Adrenal gland (tissue), 19 donors: ENCODE measurements at places on chromosomes 5 and 9. TPM values are rescaled to one million over a fixed set of nuclear protein-coding genes. Genes with fewer than 3 reads are reported as not detected.

CCL27 gene
- not detected for total RNA-seq

DMGDH gene
- total RNA-seq = 5.8 TPM

GABRB2 gene
- total RNA-seq = 18.1 TPM

DNA sequence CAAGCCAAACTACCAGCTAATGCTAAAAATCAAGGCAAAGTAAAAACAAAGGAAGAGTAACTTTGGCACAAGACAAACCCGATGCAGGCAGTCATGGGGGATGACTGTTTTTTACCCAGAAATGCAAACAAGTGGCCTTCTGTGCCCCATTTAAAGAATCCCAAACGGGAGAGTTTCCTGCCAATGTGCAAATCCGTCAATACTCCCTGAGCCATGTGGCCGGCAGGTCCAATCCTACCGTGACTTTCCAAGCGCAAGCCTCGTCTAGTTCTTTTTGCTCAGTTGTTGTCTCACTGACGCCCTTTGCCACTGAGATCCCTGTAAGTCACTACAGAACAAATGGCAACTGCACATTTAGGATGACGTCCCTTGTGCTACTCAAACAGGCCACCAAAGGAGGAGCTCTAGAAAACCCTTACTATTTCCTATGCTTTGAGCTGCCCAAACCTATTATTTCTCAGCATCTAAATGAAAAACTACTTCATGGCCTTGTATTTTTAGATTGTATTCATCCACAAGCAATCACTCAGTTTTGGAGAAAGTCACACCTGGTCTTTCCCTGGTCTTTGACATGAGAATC is 43.4 kb downstream of the OTULIN start:
- H3K36me3 ChIP-seq = peaks cover 35% of the 10 kb centered on the region
- peaks cover 12% of the 10 kb centered on the region for H3K4me1 ChIP-seq
- H3K27ac ChIP-seq = no peak overlapping the region
- no peak overlapping the region for H3K4me3 ChIP-seq

DNA sequence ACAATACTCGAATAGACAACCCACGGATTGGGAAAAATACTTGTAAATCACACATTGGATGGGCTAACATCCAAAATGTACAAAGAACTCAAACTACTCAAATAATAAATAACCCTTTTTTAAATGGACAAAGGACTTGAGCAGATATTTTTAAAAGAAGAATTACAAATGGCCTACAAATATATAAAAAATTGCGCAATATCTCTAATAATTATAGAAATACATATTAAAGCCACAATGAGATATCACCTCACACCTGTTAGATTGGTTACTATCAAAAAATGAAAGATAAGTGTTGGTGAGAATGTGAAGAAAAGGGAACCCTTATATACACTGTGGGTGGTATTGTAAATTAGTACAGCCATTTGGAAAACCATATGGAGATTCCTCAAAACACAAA is 40.8 kb upstream of the ADAMTS19 start:
- no peaks in the 10 kb centered on the region for H3K36me3 ChIP-seq
- no peaks in the 10 kb centered on the region for H3K27me3 ChIP-seq
- no peak for DNase-seq
- no peaks in the 10 kb centered on the region for H3K4me1 ChIP-seq

DNA sequence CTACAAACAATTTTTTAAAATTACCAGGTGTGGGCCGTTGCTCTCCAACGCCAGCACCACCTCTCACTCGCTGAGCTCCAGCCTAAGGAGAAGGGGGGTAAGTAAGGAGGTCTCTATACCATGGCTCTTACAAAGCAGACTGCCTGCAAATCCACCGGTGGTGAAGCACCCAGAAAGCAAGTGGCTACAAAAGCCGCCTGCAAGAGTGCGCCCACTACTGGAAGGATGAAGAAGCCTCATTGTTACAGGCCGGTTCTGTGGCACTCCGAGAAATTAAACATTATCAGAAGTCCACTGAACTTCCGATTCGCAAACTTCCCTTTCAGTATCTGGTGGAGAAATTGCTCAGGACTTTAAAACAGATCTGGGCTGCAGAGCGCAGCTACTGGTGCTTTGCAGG is 46.0 kb downstream of the CDO1 start:
- H3K27ac ChIP-seq = no peak overlapping the region
- DNase-seq = no peak
- H3K4me1 ChIP-seq = no peaks in the 10 kb centered on the region
- H3K27me3 ChIP-seq = no peaks in the 10 kb centered on the region
- no peak overlapping the region for H3K4me3 ChIP-seq

- H3K4me3 ChIP-seq = no peak overlapping the region
- H3K27me3 ChIP-seq = no peaks in the 10 kb centered on the region
- peaks cover 4% of the 10 kb centered on the region for H3K4me1 ChIP-seq
- H3K27ac ChIP-seq = no peak overlapping the region
- H3K36me3 ChIP-seq = no peaks in the 10 kb centered on the region
- no peak for DNase-seq
Measured at GRCh38 chr5:15525703-15526275, 25.8 kb downstream of the FBXL7 start.

GRCh38 chr9:15144622-15145061 is 162.4 kb downstream of the TTC39B start:
- H3K36me3 ChIP-seq = no peaks in the 10 kb centered on the region
- no peak overlapping the region for H3K4me3 ChIP-seq
- no peaks in the 10 kb centered on the region for H3K27me3 ChIP-seq
- no peak overlapping the region for H3K27ac ChIP-seq

DNA sequence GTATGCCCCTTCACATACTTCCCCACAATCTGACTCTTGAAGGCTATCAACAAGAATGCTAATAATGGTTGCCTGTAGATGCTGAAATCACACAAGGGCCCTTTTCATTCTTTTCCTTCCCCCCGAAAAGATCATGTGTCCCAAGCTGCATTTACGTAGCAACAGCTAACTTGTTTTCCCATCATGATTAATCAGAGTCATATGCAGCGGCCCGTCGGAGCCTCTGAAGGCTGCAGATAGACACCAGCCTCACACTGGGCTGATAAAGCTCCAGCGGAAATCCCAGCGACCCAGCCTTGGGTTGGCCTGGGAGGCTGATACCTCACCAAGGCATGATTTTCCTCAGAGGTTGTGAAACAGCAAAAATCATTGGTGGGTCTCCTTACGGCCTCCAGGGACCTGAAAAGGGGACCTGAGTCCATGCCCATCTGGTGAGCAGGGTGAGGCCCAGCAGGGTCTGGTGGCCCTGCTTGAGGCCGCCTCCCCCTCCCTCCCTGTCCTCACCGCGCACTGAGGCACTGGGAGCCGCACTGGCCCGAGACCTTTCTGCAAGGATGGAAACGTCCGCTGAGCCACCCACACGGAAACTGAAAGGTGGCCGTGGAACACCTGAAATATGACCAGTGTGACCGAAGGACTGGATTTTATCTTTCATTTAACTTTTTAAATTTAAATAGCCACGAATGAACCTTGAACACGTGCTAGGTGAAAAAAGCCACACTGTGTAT is 114.2 kb upstream of the PHYKPL start:
- no peaks in the 10 kb centered on the region for H3K27me3 ChIP-seq
- no peaks in the 10 kb centered on the region for H3K36me3 ChIP-seq
- no peak overlapping the region for H3K4me3 ChIP-seq
- H3K4me1 ChIP-seq = no peaks in the 10 kb centered on the region
- DNase-seq = no peak
- H3K27ac ChIP-seq = no peak overlapping the region
